ENCODE measurements at places on chromosomes 5 and 9.

- peak; percentile 0 for DNase-seq
Measured at GRCh38 chr5:122311961-122312590, at the start of gene SNCAIP. SNCAIP (plus strand) TSS chr5:122312237; CDS start chr5:122391135, 78,898 bp downstream.

GRCh38 chr5:95424526-95424925, 33.4 kb downstream of the FAM81B start:
- no peak for DNase-seq

- DNase-seq: no peak
Measured at GRCh38 chr5:56328753-56329560, 95.8 kb upstream of the ANKRD55 start.

DNA sequence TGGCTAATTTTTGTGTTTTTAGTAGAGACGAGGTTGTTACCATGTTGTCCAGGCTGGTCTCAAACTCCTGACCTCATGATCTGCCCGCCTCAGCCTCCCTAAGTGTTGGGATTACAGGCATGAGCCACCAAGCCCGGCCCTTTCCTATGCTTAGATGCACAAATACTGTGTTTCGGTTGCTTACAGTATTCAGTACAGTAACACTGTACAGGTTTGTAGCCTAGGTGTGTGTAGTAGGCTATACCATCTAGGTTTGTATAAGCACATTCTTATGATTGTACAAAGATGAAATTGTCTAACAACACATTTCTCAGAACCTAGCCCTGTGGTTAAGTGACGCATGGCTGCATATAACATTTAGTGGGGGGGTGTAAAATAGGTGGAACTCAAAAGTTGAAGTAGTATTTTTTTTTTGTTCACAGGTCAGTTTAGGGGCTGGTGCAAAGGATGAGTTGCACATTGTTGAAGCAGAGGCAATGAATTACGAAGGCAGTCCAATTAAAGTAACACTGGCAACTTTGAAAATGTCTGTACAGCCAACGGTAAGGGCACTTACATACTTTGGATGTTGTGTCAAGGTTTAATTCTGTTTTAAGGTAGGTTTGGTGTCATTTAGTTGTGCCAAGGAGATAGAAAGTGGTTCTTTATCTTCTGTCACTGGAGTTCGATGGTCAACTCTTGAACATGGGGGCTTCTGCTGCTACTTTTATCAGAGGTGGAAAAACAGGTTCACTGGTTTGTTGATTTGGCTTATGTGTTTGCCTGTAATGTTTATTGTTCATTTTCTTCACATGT, 3.4 kb downstream of the NPM1 start:
- no peak for DNase-seq

GRCh38 chr5:103461243-103461642, 101.3 kb downstream of the NUDT12 start:
- DNase-seq: no peak

GRCh38 chr5:1105350-1106265, 6.3 kb downstream of the SLC12A7 start:
- no peak for DNase-seq

DNA sequence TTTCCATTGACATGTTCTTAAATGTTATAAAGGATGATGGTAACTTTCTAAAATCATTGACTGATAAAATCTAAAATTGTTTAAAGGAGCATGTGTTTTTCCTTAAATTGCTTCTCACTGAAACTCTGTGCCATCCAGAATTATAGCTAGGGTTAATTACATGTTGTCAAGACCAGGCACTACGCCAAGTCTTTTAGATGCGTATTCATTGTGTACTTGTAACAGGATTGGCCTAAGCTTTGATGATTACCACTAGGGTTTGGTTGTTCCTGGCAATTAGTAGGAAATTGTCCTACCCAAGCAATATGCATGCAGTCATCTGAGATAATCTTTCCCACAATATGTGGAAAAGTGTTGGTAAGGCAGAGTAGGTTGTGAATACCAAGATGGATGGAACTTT, 43.8 kb downstream of the PRKACG start:
- DNase-seq: no peak

DNA sequence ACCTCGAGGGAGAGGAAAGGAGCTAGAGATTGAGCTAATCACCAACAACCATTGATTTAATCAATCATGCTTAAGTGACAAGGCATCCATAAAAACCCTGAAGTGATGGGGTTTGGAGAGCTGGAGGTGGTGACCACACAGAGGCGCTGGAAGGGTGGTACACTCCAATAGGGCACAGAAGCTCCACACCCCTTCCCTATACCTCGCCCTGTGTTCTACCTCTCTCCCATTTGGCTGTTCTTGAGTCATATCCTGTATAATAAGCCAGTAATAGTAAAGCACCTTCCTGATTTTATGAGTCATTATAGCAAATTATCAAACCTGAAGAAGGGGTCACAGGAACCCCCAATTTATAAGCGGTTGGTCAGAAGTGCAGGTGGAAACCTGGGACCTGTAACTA, 18.3 kb downstream of the ACTL7B start:
- no peak for DNase-seq

GRCh38 chr5:160133918-160134304, 14.7 kb upstream of the PWWP2A start:
- DNase-seq: no peak

GRCh38 chr5:108797396-108797795, 49.7 kb downstream of the FER start:
- DNase-seq: no peak

DNA sequence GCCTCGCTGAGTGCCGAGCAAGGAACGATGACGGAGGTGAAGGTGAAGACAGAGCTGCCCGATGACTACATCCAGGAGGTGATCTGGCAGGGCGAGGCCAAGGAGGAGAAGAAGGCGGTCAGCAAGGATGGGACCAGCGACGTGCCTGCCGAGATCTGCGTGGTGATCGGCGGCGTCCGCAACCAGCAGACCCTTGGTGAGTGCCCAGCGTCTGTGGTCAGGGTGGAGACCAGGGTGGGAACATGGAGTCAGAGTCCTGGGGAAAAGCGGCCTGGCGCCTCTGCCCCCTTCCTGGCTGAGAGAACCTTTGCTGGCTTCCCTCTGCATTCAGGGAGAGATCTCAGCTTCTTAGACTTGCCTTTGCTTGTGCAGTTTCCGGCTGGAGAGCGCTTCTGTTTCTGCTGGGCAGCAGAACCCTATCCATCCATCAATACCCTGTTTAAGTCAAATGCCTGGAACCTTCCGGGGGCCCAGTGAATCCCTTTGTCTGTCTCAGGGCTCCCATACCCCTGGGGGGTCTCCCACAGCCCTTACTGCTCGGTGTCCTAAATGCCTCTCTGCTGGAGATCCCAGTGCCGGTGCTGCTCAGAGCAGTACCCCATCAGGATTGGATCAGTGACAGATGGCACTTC, 89.6 kb downstream of the AMBP start:
- no peak for DNase-seq

GRCh38 chr5:79595086-79595485, 17.2 kb upstream of the TENT2 start:
- no peak for DNase-seq

- DNase-seq: no peak
Measured at GRCh38 chr9:12813533-12813932, 38.7 kb downstream of the LURAP1L start.

DNA sequence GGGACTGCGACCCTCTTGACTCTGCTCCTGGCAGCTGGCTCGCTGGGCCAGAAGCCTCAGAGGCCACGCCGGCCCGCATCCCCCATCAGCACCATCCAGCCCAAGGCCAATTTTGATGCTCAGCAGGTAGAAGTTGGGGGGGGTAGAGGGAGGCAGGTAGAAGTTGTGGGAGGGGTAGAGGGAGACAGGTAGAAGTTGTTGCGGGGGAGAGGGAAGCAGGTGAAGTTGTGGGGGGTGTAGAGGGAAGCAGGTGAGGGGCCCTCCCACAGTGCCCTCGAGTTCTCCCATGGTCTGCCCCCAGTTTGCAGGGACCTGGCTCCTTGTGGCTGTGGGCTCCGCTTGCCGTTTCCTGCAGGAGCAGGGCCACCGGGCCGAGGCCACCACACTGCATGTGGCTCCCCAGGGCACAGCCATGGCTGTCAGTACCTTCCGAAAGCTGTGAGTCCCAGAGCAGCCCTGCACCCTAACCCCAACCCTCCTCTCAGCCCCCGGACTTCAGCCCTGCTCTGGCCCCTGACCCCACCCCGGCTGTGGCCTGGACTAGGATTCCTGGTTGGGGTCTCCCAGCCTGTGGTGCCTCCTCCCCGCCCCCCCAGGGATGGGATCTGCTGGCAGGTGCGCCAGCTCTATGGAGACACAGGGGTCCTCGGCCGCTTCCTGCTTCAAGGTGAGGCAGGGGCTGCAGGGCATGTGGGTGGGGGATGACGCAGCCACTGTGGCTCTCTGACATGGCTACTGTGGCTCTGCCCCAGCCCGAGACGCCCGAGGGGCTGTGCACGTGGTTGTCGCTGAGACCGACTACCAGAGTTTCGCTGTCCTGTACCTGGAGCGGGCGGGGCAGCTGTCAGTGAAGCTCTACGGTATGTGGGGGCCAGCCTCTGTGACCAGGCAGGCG, 537 bp downstream of the C8G start:
- no peak for DNase-seq

- DNase-seq: no peak
Measured at GRCh38 chr9:137068539-137069507, 1.5 kb downstream of the SAPCD2 start.
